Esophagus squamous epithelium (tissue), 5 donors: ENCODE measurements at places on chromosomes 5 and 9.

DNA sequence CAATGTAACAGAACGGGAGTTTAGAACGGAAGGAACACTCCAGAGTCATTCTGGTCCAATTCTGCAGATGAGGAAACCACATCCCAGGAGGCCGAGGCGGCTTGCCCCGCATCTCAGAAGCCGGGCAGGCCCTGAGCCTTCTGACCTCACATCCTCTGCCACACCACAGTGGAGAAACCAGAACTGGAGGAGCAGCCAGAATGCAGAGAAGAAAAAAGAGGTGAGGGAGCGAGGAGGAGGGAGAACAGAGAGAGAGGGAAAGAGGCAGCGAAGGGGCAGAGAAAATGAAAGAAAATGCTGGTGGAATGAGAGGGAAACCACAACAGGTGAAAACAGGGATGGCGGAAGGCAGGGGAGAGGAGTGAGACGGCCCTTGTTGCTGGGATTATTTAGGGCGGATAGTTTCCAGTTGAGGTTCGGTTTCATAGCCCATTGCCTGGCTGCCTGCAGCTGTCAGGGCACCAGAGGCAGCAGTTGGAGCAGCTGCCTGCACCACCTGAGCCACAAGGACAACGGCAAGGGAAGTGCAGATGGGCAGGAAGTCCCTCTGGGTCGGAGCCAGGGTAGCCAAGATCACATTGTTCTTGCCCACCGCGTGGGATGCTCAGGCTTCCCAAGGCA lies at the start of gene HMHB1:
TSS of gene HMHB1 (plus strand) at position 77 of the 621 bp plus-strand sequence.
- no peak for DNase-seq

DNA sequence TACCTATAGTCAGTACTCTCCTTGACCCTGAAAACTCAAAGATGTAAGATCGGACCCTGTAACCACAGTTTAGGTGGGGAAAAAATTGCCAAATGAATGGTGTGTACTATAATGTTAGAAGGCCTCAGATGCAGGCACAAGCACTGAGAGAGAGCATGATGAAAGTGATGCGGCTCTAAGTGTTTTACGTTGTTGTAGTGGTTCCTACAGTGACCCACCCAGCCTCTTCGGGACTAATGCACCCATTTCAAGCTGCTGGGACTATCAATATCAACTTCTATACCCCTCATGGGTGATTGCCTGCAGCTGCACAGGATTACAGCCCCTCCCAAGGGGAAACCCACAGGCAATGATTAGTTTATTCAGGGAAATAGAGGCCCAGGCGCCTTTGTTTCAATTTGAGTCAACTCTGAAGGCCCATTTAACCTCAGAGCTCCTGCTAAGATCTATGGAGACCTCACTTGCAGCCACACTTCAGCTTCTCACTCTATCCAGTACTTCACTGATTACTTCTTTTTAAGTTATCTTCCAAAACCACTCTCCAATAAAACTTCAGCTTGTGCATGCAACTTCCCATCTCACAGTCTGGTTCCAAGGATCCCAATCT lies 340.7 kb downstream of the NR2F1-AS1 start:
- DNase-seq: no peak

DNA sequence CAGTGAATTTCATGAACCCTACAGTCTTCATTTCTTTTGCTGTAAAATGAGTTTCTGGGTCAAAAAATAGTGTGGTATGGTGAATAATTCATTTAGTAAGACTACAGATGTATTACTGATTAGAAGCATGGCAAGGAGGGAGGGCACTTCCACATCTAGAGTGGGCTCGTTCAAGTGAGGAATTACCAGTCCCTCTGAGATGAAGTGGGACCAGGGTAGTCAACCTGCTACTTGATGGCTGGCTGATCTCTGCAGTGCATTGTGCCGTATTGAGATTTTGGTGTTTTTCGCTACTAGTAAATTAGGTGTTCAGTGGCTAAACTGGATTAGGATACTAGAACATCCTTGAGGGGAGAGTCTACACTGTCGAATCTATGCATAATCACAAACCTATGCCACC lies 10.8 kb downstream of the CDC37L1 start:
- DNase-seq: no peak

DNA sequence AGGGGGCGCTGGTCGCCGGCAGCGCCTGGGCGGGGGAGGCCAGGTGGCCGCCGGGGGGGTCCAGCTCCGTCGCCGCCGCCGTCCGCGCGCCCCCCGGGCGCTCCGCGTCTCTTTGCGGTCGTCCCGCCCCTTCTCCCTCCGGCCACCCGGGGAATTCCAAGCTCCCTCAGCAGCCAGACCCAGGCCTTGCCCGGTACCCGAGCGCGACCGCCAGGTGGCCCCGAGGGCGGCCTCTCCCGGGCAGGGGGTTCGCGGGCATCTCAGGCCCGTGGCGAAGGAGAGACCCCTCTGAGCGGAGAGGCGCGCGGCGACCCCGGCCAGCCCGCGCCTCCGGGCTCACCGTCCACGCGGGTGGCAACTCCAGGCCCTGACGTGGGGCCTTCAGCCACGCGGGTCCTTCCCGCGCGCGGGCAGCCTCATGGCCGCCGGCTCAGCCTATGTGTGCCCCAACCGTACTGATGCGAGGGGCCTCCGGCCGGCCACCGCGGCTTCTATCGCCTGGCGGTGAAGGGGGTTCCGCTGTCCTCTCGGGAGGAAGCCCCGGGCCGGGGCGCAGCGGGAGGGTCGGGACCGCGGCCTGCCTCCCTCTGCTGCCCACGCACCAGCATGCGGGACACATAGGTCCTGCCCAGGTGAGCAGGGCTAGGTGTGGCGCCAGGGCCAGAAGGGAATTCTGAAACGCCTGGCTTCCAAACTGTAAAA lies 529 bp upstream of the NRARP start:
- no peak for DNase-seq

DNA sequence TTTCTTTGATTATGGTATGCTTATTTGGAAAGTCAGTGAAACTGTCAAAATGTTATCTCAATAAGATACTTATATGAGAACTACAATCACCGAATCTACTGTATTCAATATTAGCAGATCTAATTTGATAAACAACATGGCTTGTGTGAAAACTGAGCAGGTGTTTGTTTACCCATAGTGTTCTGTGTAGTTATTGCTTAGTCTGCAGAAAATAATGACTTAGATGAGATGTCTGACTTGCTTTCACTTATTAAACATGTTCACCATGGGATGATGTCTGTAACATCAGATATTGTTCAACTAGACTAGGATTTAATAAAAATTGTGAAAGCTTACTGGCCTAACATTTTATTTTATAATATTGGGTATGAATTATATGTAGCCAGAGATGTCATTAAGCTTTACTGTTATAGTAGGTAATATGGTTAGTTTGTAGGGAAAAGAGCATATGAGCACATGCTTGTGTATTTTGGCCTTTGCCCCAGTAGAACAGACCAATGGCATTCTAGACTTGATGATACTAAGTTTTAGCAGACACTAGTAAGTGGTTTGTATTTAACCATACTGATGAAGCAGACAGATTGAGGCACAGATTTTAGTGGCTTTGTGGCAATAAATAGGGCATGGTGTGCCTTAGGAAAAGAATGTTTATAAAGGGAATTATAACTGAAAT lies 16.4 kb downstream of the SUB1 start:
- no peak for DNase-seq

DNA sequence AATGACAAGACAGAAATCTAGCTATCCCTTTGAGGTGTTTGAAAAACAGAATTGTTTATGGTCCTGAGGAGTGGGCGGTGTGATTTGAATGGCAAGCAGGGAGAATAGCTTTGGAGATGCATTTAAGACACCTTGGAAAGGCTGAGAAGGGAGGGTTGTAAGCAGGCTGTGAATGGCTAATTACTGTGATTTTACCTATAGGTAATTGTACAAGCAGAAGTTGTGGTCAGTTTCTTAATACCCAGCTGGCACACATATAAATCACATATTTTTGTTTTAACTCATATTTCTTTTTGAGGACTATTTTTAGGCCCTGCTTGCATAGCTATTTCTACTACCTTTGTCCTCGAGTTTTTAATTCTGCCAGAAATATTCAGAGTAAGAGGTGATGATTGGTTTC lies 248.6 kb downstream of the KDM4C start:
- no peak for DNase-seq

GRCh38 chr9:129283291-129283691 lies 105.2 kb upstream of the IER5L start:
- no peak for DNase-seq

DNA sequence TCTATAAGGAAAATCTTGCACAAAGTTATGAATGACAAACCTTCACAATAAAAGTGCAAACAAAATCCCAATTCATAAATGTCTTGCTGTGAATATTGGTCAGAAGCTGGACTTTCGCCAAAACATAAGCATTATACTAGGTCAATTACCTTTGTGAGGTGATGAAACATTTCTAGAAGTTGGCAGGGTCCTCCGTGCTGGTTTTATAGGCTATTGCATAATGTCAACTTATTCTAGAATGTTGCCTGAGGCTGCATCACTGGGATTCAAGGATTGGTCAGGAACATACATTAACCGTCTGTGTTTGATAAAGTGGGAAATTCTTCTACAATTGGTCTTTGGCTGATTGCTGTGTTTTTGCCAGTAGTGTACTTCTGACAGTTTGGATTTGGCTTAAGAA lies 49.8 kb upstream of the PALM2AKAP2 start:
- DNase-seq: no peak

DNA sequence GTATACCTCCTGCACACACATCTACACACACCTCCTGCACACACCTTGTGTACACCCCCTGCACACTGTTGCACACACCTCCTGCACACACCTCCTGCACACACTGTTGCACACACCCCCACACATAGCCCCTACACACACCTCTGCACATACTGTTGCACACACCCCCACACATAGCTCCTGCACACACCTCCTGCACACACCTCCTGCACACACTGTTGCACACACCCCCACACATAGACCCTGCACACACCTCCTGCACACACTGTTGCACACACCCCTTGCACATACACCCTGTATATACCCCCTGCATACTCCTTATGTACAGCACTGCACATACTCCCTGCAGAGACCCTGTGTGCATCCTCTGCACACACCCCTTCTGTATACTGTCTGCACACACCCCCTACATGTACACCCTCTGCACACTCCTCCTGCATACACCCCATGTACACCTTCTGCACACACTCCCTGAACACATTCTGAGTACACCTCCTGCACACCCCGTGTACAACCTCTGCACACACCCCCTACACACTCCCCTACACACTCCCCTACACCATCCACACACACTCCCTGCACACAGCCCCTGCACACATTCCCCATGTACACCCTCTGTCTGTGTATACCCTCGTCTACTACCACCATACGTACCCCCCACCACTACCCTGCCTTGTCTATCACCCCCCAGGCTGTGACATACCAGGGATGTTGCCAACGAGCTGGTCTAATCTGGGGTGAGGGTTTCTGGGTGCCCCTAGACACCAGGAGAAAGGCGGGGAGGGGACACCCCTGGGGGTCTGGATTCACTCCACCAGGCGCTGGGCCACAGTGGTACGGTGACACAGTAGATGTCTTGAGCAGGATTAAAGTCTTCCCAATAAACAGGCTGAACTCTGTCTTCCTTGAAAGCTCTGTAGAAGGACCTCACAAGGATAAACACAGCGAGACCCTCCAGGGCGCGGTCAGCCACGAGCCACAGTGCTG lies 1.1 kb upstream of the CEP72 start:
- no peak for DNase-seq

DNA sequence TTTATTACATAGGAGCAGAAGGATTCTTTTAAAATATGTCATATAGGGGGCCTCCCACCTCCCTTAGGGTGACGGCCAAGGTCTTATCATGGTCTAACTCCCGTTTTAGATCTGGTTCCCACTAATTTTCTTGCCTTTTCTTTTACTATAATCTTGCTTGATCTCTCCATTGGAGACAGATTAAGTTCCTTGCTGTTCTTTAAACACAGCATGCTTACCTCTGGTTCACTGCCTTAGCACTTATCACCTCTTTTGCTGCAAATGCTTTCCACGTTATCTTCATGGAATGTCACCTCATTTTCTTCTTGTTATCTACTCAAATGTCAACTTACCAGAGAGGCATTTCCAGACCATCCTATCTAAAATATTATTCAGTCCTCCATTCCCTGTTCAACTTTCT lies 1047.6 kb downstream of the TLE4 start:
- DNase-seq: no peak

DNA sequence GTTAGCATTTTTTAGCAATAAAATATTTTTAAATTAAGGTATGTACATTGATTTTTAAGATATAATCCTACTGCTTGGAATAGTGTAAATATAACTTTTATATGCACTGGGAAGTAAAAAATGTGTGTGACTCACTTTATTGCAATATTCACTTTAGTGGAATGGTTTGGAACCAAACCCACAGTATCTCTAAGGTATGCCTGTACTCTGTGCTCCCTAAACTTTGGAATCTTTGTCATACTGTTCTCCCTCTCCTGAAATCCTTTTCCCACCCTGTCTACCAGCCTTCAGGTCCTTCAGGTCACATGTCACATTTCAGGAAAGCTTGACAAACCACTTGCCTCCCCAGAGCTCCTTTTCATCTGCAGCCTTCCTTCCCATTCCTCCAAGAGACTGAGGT lies 308.7 kb downstream of the SPOCK1 start:
- no peak for DNase-seq

- DNase-seq: no peak
Observed at GRCh38 chr9:27870404-27870803, 297.1 kb upstream of the C9orf72 start.

DNA sequence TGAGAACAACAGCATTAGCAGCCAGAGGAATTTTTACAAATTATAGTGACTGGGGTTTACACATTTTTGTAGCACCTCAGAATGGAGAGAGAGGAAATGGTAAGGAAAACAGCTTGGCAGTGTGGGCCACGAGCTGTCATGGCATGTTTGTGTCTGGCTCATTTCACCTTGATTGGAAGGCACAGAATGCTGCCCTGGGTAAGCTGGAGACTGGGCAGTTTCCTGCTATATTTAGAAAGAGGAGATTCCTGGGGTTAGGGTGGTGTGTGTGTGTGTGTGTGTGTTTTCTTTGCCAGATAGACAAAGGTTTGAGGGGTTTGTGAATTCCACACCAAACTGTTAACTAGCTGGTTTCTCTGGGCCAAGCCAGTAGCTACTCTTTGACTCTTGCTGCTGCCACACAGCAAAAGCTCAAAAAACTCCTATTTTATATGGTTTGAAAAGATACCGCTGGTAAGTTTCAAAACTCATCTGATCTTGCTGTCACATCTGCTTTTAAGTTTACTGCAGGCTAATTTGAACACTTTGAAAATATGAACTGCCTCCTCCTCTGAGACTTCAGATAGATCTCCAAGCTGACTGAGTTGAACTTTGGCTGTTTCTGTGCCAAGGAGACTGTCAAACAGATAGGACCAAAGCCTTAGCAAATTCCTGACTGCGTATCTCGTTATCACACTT lies 9.1 kb downstream of the ARHGAP26 start:
- DNase-seq: no peak

GRCh38 chr9:127214421-127215267 lies 49.9 kb upstream of the GARNL3 start:
- no peak for DNase-seq

DNA sequence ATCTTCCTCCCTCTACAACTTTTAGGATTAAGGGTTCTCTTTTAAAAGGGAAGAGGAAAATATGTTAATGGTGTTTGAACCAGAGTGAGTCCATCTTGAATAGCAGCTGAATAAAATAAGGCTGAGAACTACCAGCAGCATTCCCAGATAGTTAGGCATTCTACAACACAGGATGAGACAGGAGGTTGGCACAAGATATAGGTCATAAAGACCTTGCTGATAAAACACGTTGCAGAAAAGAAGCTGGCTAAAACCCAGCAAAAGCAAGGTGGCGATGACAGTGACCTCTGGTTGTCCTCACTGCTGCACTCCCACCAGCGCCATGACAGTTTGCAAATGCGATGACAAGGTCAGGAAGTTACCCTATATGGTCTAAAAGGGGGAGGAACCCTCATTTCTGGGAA lies 77.8 kb downstream of the PLK2 start:
- no peak for DNase-seq
